ENCODE measurements at places on chromosomes 7 and 10.

- DNase-seq, result no peak
Measured at GRCh38 chr7:44320794-44321371, 4.5 kb downstream of the CAMK2B start.

GRCh38 chr10:5944389-5945189 is 32.8 kb downstream of the IL15RA start:
- DNase-seq, result no peak

DNA sequence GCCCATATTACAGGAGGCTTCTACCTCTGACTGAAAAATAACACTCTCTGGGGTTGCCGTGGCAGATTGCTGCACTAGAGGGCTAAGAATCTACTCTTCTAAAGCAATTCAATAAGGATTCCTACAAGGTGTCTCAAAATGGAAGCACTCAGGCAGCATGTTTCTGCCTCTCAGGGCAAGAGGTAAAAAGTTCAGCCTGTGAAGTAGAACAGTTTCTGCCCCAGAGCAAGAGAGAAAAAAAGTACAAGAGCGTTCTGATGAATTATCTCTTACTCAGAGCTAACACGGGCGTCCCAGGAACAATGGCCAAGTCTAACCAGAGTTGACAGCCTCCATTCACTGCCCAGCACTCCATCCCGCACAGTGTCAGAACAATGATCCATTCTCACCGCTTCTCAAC is 71.3 kb upstream of the TES start:
- no peak for DNase-seq

- DNase-seq, result no peak
Measured at GRCh38 chr7:104548861-104549260, 220.5 kb downstream of the LHFPL3 start.

DNA sequence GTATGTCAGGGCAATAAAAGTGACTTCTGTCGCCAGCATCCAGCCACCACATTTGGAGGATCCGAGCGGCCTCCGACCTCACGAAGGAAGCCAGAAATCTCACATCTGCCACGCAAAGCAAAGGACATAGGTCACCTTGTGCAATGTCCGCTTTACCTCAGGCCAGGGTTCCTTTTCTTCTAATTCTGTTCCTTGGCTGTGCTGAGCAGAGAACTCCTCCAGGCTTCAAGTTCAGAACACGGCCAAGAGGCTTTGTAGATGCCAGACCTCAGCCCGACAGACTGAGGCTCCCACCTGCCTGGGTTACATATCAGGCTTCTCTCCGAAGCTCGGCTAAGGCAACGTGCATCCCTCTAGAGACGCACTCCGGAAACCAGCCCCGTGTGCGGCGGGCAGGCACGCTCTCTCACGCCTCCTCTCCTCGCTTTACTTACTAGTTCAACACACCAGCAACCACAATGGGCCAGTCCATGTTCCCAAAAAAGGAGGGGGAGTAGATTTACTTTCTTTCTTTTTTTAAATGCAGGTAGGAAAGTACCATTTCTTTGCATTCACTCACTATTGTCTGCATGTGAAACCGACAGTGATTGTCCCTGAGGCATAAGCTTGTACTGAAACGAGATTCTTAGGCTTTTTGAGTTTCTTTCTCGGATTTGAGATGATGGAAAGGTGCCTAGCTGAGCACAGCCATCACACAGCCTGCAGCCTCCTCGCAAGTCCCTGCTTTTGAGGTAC is 122.4 kb upstream of the AFAP1L2 start:
- peak; percentile 79 for DNase-seq

GRCh38 chr7:100275120-100275519 is 32.4 kb upstream of the SPDYE3 start:
- DNase-seq, result no peak

DNA sequence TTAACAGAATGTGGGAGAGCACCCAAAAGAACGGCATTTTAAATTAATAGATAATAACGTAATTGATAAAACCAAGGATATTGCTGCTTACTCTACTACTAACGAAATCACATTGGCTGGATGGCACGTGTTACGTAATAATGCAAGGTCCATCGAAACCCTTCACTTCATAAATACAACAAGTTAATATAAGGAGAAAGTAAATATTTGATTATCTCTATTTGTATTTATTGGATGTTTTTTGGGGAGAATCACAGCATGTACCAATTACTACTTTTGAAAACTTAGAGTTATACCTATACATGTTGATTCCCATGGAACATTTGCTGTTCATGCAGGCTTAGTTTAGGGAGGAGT is 1.6 kb downstream of the PRKG1 start:
- no peak for DNase-seq

- no peak for DNase-seq
Measured at GRCh38 chr10:4677296-4678021, 148.5 kb upstream of the AKR1E2 start.

DNA sequence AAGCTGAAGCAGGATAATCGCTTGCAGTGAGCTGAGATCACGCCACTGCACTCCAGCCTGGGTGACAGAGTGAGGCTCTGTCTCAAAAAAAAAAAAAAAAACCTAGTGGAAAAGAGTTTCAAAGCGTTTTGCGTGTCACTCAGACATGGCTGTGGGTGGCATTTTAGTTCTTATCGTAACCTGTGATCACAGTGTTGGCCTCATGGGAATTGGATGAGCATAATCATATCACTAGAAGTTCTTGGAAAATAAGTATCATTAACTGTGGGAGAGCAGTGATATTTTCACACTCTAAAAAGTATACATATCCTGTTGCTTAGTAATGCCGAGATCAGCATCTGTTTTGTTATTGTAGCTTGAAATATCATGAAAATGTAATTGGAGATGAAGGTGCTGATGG is 92.6 kb downstream of the CREM start:
- DNase-seq, result no peak

Data from stimulated activated CD4-positive, alpha-beta T cell treated with anti-CD3 and anti-CD28 coated beads, Interleukin-1b, Interleukin-23, amount 100 ng/mL, for 24 hours (primary cell).